Brain (organoid and tissue), 16 donors: ENCODE measurements at places on chromosomes 1 and 21.

DNA sequence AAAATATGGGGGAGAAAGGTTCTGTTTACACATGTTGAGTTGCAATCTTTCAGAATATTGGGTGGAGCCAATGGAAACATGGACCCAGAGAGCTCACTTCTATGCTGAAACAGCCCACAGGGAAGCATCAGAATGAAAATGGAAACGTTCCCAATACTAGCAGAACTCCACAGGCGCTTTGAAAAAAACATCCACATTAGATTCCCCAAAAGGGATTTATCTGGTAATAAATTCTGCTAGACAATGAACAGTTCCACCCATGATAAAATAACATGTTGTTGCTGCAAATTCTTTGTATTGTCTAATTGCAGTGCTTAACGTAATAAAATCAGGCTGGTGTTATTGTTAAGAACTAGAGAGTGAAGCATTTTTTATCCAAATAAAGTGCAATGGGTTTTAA is 197.0 kb downstream of the GABPA start:
- no peak for DNase-seq

DNA sequence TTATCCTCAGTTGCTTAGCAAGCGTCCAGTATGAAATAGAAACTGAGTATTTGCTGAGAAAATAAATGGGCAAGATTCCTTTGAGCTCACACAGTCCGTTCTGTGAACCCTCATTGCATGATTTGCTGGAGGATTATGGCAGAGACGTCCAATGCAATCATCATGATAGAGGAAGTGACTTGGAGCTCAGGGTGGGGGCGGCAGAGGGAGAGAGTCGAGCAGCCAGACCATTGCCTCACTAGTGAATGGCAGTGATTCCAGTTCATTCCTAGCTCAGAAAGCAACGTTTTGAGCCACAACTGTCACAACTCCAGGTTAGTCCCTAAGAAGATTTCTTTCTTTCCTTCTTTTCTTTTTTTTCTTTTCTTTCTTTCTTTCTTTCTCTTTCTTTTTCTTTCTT is 27.5 kb upstream of the COL9A2 start:
- DNase-seq, result no peak

DNA sequence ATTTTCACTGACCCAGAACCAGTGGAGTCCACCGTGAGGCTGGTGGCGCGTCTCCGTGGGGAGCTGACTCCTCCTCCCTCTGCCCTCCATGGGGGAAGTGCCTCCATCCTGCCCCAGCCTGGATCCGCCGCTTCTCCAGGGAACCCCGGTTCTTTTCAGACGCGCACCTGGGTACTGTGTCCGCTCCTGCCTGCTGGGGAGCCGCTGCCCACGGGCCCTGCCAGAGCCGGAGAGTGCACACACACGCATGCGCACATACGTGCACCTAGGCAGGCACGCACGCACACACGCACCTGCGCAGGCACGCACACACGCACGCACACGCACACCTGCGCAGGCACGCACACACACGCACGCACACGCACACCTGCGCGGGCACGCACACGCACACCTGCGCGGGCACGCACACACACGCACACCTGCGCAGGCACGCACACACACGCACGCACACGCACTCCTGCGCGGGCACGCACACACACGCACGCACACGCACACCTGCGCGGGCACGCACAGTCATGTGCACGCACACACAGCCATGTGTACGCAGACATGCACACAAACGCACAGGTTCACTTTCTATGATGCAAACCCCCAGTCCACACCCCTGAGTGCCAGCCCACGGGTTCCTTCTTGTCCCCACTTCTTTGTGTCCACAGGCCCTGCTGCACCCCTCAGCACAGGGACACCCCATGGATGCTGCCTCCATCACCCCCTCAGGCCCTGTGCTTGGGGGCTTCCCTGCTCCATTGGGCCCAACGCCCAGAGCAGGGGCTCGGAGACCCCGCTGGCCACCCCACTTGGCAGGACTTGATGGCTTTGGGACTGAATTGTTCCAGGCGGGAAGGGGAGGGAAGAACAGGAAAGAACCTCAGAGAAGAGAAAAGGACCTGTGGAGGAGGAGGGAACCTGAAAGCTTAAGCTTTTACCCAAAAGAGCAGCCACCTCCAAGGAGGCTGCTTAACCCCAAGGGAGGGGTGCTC is 42.7 kb downstream of the MORN1 start:
- no peak for DNase-seq

- no peak for DNase-seq
Observed at GRCh38 chr1:116125758-116126157, 14.6 kb downstream of the MAB21L3 start.

DNA sequence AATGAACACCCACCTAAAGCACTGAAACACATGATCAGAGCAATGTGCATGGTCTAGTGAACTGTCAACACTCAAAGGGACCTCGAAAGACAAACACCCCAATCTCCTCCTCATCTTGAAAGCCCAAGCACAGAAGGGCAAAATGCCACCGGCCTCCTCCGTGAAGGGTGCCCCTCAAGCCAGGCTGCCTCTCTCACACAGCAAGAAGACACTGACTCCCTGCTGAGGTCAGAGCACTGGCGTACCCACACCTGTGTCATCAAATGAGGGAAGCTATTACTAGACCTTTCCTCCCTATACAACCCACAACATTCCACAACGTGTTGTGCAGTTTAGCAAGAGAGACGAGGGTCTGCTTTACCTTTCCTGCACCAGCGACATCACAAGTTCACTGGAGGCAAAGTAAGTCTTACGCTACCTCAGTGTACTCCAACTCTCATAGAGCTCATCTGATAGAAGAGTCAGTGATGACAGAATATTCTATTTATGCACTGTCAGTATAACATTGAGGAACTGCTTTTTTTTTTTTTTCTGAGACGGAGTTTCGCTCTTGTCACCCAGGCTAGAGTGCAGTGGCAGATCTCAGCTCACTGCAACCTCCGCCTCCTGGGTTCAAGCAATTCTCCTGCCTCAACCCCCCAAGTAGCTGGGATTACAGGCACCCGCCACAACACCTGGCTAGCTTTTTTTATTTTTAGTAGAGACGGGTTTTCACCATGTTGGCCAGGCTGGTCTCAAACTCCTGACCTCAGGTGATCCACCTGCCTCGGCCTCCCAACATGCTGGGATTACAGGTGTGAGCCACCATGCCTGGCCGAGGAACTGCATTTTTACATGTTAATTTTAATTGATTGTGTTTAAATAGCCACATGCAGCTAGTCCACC is 3.3 kb downstream of the SH3BP5L start:
- no peak for DNase-seq

DNA sequence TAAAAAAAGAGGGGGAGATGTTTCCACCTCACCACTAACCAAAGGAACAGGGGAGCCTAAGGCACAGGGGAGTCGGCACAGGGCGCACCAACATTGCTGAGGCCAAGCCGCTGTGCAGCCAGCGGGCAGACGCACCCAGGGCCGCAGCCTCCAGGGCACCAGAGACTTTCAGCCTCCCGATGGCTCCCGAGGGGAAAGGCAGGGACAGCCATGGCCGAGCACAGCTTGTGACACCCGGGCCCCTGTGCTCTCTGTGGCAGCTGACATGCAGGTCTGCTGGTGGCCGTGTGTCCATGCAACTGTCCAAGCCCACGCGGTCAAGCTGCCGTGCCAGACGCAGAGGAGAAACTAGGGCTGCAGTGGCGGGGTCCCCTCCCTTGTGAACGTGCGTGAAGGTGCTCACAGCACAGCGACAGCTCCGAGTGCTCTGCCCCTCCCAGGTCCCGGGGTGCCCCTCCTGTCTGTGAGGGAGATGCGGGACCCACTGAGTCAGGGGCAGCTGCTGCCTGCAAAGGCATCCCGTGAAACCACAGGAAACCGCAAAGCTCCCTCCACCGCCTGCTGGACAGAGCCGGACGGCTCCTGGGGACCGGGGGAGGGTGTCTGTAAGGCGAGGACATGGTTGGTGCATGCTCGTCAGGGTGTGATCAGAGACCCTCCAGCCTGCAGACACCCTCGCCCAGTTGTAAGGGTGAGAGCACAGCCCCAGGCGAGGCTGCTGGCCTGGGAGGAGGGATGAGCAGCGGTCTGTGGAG is 2.5 kb downstream of the KRTAP10-11 start:
- DNase-seq, result no peak

- DNase-seq, result peak; percentile 72
Observed at GRCh38 chr1:187261637-187262036, 432.9 kb downstream of the PLA2G4A start.

DNA sequence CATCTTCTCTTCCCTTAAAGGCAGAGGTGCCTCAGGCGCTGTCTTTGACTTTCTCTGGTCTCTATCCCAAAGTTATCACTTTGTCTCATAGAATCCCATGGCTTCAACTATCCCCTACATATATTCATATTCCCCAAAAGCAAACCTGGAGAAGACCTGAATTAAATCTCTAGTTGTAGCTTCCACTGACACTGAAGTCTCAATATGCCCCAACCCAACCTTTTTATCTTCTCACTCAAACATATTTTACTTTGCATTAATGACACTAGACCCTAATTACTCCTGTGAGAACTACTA is 354.5 kb upstream of the DUSP10 start:
- DNase-seq, result no peak

DNA sequence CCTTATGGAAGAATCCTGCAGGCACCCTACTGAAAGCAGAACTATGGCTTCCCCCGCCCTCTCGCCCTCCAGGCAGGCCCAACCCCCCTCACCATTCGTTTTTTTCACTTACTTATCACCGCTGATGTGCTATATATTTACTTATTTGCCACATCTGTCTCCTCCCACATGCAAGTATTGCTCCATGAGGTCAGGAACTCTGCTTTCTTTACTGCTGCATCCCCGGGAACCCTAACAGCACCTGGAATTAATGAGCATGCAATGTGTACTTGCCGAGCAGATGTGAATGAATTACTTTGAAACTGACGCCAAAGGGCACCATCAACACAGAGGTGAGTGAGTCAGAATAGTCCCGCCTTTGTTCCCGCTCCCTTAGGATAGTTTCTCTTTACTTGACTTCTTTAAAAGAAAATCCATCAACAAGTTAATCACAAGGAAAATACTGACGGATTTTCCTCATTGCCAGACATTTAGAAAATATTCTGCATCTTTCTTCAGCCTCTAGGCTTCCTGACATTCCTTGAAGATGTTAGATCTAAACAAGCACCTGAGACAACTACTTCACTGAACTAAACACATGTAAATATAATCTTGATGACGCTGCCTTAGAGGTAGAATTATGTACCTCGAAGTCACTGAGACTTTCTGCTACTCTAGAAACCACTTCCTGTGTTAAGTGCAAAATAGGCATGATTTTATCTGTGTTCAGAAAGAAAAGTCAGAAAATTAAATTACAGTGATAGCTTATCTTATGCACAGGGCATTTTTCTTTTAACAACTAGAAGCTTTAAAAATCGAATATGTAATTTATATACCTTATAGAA is 17.5 kb upstream of the RAB4A start:
- DNase-seq, result no peak

GRCh38 chr1:108512239-108513043 is 47.5 kb upstream of the EEIG2 start:
- peak; percentile 69 for DNase-seq

DNA sequence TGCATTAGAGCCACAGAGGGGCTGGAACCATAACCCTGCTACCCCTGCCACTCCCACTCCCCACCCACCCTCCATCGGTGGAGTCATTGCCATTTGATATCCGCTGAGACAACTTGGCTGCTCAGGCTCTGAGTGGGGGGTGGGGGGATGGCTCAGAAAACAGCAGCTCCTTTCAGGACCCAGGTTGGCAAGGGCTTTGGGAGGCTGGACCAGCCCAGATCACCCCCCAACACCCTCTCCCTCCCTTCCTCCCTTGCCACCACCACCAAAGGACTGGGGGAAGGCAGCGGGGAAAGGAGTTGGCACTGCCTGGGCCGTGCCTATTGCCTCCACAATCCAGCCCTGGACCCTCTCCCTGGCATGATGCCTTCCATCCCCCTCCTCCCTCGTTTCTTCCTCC is 1.7 kb downstream of the KCNJ10 start:
- peak; percentile 58 for DNase-seq

DNA sequence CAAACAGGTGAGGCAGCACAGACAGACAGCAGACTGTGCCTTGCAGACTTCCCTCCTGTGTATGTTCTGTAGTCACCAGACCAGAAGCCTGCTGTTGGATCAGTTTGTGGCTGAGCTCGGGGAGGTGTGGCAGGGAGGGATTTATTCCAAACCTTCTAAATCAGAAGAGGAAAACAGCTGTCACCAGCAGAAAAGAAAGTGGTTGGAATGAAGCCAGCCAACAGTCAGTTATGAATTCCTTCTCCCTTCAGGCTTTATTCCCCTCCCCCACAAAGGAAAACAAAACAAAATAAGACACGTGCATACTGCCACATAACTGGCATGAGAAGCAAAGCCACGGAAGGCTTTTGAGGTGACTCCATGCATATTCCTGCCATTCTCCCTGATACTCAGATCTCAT is 19.0 kb upstream of the PIGV start:
- peak; percentile 26 for DNase-seq

GRCh38 chr1:226063977-226064815 is 1.7 kb downstream of the H3-3A start:
- no peak for DNase-seq

GRCh38 chr1:39416609-39417008 is 74.8 kb upstream of the BMP8A start:
- no peak for DNase-seq

GRCh38 chr1:194028002-194028401 is 841.6 kb upstream of the B3GALT2 start:
- DNase-seq, result no peak

DNA sequence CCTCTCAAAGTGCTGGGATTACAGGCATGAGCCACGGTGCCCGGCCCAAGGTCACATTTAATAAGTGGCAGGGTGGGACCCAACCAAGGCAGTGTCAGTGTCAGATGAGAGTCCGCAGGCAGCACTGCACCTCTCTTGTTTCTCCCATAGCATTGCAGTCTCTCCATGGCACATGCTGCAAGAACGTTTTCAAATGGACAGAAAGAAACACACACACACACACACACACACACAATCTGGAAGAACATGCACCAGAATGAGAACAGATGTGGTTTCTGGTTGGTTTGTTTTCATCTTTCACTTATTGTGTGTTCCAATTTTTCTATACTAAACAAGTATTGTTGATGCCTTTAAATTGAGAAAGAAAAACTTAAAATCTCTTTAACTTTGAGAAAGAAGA is 126.5 kb downstream of the SYF2 start:
- DNase-seq, result no peak

GRCh38 chr21:36706951-36707762 is 8.2 kb downstream of the SIM2 start:
- peak; percentile 67 for DNase-seq

DNA sequence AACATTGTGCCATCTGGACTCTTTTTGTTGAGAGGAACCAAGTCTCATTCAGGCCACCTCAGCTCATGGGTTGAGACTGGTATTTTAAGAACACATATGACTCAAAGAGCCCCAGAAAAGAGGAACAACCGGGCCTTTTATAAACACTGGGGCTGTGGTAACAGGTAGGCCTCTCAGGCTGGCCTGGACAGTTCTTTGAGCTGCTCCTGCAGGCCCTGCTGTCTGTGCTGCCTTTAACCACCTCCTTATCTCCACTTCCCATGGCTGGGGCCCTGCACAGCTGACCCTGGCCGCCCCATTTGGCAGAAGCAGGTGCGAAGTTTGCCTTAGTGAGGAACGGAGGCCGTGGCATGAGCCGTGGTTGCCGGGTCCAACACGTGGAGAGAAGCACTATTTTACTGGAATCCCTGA is 163.3 kb downstream of the RHOU start:
- no peak for DNase-seq
